ENCODE measurements at places on chromosomes 3 and 15.

DNA sequence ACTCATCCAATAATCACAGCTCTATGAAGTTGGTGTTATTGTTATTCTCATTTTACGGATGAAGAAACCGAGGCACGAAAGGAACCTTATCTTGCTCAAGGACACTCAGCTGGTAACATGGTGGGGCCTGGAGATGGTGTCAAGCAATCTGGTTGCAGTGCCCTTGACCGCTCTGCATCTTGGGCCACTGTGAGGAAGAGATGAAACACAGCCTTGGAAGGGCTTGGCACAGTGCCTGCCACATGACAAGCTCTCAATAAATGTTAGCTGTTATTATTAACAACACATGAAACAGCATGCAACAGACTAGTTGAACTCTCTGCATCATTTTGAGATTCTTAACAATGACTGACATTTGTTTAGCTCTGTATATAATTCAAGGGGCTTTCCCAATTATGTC lies 10.1 kb upstream of the ITGA11 start:
- DNase-seq: no peak

- no peak for DNase-seq
Observed at GRCh38 chr3:55491296-55491816, 4.2 kb upstream of the WNT5A start.

- DNase-seq: no peak
Observed at GRCh38 chr3:48716508-48716981, 476 bp downstream of the IP6K2 start.

- DNase-seq: no peak
Observed at GRCh38 chr3:80060664-80061063, 292.9 kb upstream of the ROBO1 start.

DNA sequence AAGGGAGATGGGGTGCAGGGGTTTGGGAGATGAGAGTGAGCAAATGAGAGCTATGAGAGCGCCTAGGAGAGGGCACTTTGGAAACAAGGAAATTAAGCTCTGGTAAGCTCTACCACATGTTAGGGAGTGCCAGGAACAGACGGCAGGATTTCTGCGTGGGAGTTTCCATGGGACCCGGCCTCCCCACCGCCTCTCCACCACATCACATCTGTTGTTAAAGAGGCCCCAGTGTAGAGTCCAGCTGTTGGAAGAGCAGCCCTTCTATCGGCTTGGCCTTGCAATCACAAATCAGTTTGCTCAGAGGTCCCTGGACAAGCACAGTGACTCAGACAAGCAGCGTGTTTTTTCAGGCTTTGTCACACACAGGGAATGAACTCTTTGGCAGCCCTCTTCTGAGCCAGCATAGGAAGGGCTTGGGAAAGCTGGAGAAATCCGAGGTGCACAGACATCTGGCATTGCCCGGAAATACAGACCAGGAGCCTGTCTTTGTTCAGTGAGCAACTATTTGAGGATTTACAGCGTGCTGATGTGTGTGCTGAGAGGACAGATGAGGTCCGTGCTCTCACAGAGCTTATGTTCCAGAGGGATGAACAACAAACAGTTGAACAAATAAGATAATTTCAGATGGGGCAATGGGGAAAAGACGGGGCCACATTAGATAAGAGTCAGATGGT lies 370.6 kb upstream of the PROK2 start:
- no peak for DNase-seq

- DNase-seq: no peak
Observed at GRCh38 chr15:57406062-57406772, 29.9 kb downstream of the CGNL1 start.

DNA sequence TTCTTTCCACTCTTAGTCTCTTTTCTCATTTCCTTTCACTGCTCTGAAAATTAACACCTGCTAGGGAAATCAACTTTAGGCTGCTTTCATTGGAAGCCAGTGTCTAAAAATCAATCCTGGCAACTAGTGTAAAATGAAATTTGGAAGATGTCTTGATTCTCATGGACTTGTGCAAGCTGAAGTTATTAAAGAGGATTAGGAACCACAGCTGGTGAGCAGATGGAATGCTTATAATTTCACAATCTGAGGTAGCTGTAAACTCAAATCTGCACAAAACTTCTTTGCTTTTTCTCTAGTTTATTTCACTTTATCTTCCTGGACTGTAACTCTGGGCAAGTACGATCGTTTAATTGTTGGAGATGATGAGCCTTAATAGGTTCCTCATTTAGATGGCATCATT lies 175.6 kb downstream of the GHSR start:
- DNase-seq: no peak

GRCh38 chr3:41522612-41523011 lies 323.3 kb downstream of the CTNNB1 start:
- no peak for DNase-seq

All from cortex of kidney (tissue), 1 donor.